ENCODE measurements at places on chromosomes 7 and 10.

DNA sequence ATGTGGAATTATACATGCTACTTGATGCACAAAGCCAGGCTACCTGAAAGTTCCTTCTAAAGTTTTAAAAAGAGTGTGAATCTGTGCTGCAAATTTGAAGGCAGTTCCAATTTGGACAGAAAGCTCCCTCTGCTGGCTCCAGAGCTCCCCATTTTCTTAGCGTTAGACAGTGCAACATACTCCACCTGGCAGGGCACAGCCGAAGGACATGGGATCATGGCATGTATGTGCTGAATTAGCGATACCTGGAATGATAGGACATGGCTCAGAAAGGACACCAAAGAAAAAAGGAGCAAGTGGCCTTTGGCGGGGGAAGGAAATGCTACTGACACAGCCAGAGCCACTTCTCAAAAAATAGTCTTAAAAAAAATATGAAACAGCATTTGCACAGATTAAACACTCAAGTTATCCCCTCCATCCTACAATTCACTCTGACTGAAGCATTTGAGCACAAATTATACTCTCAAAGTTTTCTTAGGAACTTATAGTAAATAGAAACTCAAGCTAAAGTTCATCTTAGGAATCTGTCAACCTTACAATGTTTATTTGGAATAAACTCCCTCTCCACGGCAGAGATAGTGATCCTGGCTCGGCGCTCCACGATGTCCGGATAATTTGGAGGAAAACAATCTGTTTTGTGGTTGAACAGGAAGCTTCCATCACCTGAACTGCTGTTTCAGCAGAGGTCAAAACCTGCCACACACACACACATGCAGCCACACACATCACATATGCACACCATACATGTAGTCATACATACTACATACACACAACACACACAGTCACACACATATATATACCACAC is 80.0 kb downstream of the C7orf25 start:
- no peak for DNase-seq

DNA sequence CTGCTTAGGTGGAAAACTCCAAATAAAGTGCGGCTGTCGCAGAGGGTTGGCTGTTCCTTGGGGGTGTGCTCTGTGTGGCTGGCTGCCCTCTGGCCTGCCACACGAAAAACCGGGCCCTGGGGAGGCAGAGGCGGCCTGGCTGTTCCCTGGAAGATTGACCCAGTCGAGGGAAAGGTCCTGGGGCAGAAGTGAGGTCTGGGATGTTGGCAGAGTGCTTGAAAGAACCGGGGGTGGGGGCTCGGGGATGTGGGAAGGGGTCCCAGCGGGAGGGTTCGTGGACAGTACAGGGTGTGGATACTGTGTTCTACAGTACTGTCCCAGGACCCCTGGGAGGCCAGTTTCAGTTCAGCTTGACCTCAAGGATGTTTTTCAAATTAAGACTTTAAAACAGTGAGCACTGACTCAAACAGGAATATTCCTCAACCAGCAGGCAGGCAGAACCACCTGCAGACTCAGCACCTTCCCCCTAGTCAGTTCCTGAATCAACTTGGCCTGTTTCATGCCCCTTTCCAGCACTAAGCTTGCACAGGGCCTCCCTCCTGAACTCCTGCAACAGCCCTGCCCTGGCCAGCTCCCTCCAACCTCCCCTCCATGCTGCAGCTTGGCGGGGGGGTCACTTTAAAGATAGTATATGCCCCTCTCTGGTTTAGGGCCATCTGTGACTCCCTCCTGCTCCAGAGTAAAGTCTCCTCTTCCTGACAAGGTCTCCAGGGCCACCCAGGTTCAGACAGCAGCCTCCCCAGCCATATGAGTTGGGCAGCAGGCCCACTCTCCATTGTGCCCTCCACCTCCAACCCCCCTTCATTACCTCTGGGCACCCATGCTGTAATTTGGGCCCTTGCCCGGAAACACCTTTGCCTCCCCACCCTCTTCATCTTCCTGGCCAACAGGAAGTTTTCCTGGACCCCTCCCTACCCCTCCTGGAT is 3.2 kb upstream of the ATP6V1F start:
- no peak for DNase-seq

DNA sequence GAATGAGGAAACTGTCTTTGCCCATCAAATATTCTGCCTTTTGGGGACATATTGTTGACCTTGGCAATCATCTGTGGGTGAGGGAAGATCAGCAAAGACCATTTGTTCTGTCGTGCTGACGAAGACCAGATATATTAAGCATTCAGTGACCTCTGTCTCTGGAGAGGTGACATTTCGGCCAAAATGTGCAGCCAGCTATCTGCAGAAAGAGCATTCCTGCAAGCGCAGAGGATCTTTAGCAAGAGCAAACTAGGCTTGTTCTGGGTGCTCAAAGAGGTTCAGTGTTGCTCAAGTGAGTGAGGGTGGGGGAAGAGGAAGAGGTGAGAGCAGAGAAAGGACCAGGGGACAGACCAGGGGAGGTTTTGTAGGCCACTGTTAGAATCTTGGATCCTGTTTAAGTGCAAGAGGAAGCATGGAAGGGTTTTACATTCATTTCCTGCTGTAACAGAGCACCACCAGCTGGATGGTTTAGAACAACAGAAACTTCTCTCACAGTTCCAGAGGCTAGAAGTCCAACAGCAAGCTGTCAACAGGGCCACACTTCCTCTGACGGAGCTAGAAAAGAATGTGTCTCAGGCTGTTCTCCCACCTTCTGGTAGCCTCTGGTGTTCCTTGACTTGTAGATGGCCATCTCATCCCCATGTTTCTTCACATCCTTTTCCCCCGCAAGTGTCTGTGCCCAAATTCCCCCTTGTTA is 11.2 kb downstream of the C10orf120 start:
- DNase-seq: no peak

GRCh38 chr7:37312608-37313007 is 136.1 kb downstream of the ELMO1 start:
- DNase-seq: no peak

DNA sequence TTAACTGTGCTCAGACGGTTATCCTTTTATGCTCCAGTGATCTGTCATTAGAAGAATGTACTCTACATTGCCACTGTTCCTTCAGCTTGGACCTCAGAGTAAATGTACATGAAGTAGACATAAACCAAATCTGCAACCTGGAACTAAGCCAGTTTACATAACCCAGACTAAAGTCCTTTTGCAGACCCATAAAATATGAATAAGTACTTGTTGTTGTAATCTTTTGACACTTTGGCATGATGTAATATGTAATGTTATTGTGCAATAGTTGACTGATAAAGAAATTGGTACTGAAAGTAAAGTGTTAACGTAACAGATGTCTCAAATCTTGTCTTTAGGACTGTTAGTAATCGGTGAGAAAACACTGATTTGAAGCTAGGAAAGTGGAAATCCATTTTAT is 115.8 kb upstream of the SORCS1 start:
- DNase-seq: no peak

DNA sequence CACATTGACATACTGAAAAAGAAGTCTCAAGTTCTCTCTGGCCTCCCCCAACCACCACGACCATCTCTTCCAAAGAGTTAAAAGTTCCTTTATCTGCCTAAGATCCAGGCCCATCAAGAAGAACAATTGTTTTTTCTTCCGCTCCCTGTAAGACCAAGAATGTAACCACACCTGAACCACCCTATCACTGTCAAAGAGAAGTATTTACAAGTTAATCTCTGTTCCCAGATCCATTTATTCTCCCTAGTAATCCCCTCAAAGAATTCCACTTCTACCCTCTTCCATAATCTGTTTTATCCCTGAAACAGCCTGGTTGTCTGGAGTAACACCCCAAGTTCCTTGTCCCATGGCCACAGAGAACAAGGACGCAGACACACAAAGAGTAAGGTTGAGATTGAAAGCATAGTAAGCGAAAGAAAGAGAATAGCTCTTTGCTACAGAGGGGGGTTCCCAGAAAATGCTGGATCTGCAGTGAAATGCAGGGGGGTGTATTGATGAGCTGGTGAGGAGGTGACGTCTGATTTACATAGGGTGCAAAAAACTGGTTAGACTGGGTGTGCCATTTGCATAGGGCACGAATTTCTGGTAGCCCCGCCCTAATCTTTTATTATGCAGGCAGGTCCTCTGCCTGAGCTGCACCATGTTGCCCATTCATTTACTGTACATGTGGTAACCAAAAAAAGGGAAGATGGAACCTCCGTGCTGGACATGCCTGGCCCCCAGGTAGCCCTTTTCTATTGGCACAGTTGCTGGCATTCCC is 122.0 kb downstream of the SKIDA1 start:
- no peak for DNase-seq

GRCh38 chr7:102225025-102225424 is 61.6 kb upstream of the SH2B2 start:
- DNase-seq: no peak

GRCh38 chr7:39735903-39736302 is 112.5 kb downstream of the RALA start:
- no peak for DNase-seq
